ENCODE measurements at places on chromosomes 5 and 9.

GRCh38 chr5:178445534-178445933 lies 144.7 kb downstream of the COL23A1 start:
- DNase-seq, result no peak

GRCh38 chr5:52794519-52794918 lies 6.8 kb downstream of the ITGA1 start:
- no peak for DNase-seq

DNA sequence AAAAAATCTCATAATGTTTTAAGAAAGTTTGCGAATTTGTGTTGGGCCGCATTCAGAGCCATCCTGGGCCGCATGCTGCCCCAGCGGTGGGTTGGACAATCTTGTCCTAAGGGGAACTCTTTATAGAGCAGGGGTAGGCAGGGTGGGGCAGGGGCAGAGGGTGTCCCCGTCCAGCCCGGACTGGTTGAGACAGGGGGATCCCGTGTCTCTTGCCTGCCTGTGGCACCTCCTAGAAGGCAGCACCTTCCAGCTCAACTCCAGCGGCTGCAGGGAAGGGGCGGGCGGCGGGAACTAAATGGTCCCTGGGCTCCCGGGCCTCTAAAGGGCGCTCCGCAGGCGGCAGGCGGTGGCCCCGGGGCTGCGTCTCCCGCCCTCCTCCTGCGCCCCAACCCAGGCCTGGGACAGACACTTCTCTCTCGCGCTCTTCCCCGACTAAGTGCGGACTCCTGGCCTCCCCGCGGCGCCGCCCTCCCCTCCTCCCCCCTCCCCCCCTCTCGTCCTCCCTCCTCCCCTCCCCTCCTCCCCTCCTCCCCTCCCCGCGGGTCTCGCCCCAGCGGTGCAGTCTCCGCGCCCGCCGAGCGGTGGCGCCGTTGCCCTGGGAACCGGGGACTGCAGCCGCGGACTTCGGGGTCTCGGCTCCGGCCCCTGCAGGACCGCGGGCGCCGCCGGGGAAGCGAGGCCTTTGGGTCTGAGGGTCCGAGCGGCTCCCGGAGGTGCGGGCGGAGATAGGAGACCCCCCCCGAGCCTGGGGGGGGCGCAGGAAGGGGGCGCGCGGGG lies 132.6 kb downstream of the MRPL36 start:
- DNase-seq, result peak; percentile 76

DNA sequence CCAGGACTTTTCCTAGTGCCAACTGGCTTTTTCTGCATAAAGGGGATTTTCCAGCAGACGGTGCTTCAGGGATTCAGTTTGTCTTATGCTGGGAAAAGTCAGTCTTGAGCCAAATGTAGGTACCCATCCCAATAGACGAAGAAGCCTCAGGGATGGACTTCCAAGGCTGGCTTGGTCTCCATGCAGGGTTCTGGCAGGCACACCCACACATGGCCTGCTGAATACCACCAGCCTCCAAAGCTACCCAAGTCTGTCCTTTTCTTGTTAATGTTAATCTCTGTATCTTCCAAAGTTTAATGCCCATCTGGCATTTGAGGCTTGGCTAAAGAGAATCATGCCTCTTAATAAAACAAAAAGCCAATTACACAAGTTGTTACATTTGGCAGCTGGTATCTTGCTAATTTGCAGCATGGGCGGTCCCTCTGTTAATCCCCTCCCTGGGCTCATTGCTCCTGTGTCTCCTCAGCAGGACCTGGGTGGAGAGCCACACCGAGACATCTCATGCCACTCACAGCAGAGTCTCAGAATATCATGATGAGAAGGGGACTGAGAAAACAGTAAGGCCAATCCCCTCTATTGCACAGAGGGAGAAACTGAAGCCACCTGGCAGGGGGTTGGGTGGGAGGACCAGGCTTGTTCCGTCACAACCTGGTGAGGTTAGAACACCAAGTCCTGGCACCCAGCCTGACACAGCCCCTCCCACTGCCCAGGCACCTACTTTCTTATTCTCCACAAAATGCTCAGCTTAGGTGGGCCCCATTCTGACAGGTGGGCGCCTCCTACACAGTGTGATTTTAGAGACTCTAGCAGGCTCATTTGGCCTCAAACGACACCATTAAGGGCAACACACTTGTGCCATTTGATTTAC lies 243.2 kb downstream of the FSTL4 start:
- DNase-seq, result no peak

- DNase-seq, result no peak
Measured at GRCh38 chr5:67338421-67338820, 141.8 kb upstream of the CD180 start.

GRCh38 chr5:173885475-173886010 lies 2.6 kb upstream of the CPEB4 start:
- no peak for DNase-seq

DNA sequence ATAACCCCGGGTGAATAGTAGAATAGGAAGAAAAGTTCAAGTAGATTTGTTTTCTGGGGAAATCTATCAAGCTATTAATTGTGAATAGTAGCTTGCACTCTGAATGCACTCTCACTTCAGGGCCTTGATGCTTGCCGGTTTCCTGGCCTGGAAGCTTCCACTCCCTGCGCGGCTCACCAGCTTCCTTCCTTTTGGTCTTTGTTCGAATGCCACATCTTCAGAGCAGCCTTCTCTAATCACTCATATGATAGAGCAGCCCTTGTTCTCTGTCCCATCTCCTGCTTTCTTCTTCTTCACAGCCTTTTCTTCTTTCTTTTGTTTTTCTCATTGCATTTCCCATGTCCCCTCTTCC lies 146.7 kb downstream of the MAST4 start:
- no peak for DNase-seq

DNA sequence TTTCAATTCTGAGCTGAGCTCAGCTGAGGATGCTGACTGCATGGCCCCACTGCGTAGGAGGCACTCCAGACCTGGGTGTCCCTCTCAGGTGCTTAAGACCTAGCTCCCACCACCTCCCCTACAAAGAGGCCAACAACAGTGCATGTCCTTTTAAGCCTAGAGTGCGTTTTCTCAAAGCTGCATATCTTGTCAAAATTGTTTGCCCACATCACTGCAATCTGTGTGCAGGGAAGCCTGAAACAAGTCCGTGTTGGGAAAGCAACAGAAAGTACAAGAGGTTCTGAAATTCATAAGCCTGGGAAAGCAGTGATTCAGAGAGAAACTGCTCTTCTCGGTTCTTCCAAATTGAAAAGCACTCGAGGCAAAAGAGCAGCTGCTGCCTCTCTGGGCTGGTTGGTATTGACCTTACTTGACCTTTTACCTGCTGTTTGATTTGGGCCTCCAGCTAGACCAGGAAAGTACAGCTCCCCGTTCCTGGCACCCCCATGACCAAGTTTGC lies 238.4 kb downstream of the NR2F1-AS1 start:
- no peak for DNase-seq

- no peak for DNase-seq
Measured at GRCh38 chr5:38450627-38451026, 105.8 kb downstream of the LIFR start.

- no peak for DNase-seq
Measured at GRCh38 chr5:103375350-103375749, 116.8 kb downstream of the MACIR start.

GRCh38 chr5:77356740-77357139 lies 135.4 kb downstream of the WDR41 start:
- DNase-seq, result peak; percentile 55

- no peak for DNase-seq
Measured at GRCh38 chr5:135073761-135074345, 39.8 kb upstream of the PITX1 start.

GRCh38 chr5:106523852-106524251 lies 1146.9 kb downstream of the EFNA5 start:
- DNase-seq, result no peak

GRCh38 chr5:107805824-107806223 lies 135.1 kb upstream of the EFNA5 start:
- DNase-seq, result peak; percentile 60

DNA sequence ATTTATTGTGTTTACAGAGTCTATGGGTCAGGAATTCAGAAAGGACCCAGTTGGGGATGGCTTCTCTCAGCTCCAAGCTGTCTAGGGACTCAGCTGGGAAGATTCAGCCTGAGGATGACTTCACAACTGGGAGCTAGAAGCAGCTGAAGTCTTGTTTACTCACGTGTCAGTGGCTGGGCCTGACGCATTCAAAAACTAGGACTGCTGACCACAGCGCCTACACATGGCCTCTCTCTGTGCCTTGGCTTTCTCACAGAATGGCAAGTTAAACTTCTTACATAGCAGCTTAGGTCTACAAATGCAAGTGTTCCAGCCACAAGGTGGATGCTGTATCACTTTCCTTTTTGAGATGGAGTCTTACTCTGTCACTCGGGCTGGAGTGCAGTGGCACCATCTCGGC lies 16.3 kb upstream of the PPP2CA start:
- no peak for DNase-seq

- DNase-seq, result no peak
Measured at GRCh38 chr9:5909976-5910375, 19.3 kb downstream of the MLANA start.

- no peak for DNase-seq
Measured at GRCh38 chr5:150505041-150505511, 2.9 kb upstream of the NDST1 start.

GRCh38 chr5:50814556-50814955 lies 148.1 kb downstream of the PARP8 start:
- no peak for DNase-seq

- DNase-seq, result no peak
Measured at GRCh38 chr5:164449460-164449859, 944.0 kb downstream of the MAT2B start.

GRCh38 chr9:77453825-77454647 lies 194.1 kb downstream of the GNA14 start:
- DNase-seq, result no peak

- no peak for DNase-seq
Measured at GRCh38 chr9:113538701-113539430, 75.3 kb downstream of the RGS3 start.

DNA sequence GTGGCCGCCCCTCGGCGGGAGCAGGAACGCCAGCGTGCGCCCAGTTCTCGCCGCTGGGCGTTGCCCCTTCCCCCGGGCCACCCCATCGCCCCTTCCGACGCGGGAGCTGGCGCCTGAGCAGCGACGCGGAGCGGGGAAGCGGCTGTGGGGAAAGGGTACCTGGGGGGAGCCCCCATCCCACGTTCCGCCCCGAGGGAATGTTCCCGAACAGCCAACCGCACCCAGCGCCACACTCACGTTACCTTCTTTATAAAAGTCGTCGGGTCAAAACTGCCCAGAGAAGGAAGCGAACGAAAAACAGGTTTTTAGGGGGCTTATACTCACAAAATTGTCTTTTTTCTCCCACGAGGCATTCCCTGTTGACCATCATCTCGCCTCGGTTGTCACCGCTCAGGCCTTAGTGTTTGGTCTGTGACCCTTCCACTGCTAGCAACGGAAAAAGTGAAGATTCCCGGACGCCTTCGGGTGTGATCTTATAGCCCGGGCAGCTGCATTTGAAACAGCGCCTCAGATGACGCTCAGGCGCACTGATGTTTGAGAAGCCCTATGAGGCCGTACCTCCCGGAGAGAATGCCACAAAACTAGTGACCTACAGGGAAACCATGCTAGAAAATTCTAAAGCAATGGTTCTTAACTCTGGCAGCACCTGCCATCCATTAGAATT lies 475 bp upstream of the GOLM1 start:
- DNase-seq, result no peak

DNA sequence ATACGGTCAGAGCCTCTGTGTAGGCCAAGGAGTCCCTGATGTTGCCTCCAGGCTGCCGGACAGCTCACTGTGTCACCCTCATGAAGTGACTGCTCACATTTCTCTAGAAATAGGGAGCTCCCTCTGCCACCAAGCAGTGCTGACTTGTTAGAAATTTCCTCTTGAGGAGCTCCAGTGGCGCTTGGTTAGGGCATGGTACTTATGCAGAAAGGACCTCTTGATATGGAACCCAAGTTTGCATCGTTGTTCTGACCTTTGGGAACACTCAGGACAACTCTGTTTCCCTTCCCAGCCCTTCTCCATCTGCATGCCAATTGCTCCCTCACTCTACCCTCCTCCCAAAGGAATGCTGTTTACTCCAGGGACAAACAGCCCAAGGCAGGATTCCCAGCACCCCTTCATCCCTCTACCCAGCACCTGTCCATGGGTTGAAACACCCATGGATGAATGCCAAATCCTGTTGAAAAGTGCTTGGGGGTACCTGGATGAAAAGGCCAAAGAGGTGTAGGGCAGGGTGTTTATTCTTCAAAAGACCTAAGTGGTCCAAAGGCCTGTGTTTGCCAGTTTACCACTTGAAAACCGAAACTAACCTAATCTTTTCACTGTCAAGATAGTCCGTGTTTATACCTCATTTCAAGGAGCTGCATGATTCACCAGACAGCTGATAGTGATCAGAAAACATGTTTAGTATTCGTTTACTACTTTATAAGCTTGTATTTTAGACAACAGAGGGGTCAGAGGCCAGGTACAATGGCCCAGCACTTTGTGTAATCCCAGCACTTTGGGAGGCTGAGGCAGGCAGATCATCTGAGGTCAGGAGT lies 51.1 kb downstream of the KLF4 start:
- no peak for DNase-seq

- no peak for DNase-seq
Measured at GRCh38 chr9:128999581-129000206, 28.4 kb downstream of the SH3GLB2 start.

- DNase-seq, result no peak
Measured at GRCh38 chr5:68046445-68046844, 169.1 kb upstream of the PIK3R1 start.

DNA sequence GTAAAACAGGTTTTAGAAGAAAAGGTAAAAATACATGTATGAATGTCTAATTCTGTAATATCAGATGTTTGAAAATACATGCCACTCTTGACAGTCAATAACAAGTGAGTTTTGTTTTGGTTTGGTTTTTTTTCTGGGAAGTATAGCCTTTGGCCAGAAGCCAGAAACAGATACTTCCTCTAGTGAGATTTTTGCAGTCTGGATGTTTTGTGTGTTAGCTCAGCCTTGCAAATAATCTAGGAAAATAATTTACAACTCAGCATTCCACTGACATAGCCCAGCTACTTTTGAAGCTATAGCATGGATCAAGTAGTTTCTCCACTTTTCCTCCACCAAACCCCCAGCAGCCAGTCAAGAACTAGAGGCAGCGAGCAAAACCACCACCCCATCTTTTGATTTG lies 56.7 kb downstream of the SLC1A1 start:
- no peak for DNase-seq

- DNase-seq, result no peak
Measured at GRCh38 chr5:11289733-11290132, 528.7 kb upstream of the DAP start.

- no peak for DNase-seq
Measured at GRCh38 chr9:133125941-133126696, 5.1 kb upstream of the RALGDS start.

Measured in BE2C (cell line).